Fibroblast of skin of left quadriceps (primary cell): ENCODE measurements at places on chromosomes 7 and 10.
A peak's percentile ranks its signal among the peaks of the same experiment; 100 is the strongest.

DNA sequence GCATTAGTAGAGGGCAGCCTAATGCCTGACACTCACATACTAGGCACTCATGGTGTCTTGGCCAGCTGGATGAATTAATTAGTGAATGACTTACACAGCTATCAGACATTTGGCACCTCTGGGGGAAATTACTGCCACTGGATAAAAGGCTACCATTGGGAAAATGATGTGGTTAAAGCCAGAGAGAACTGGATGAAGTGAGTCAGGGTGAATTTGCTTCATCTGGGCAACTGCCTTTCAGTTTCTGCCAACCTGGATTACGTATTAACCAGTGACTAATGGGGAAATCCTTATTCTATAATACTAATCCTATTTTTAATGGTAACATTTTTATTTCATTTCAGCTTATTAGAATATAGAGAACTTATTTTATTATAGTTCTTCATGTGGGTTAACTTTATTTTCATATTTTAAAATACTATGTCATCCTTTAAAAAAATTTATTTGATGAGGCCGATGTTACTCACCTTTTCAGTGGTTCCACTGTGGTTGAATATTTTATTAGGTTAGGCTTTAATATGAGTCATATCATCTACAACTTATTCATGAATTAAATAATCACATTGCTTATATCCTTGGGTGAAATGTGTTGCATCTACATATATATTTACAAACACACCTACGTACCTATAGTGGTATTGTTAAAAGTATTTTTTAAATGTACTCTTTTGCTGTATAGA lies 85.6 kb upstream of the CAPZA2 start:
- no peak for DNase-seq

- DNase-seq, result no peak
Measured at GRCh38 chr7:42457663-42458062, 220.7 kb upstream of the GLI3 start.

GRCh38 chr10:77644557-77645243 lies 7.1 kb upstream of the KCNMA1 start:
- DNase-seq, result no peak

- DNase-seq, result no peak
Measured at GRCh38 chr7:85201209-85201608, 14.4 kb upstream of the SEMA3D start.

DNA sequence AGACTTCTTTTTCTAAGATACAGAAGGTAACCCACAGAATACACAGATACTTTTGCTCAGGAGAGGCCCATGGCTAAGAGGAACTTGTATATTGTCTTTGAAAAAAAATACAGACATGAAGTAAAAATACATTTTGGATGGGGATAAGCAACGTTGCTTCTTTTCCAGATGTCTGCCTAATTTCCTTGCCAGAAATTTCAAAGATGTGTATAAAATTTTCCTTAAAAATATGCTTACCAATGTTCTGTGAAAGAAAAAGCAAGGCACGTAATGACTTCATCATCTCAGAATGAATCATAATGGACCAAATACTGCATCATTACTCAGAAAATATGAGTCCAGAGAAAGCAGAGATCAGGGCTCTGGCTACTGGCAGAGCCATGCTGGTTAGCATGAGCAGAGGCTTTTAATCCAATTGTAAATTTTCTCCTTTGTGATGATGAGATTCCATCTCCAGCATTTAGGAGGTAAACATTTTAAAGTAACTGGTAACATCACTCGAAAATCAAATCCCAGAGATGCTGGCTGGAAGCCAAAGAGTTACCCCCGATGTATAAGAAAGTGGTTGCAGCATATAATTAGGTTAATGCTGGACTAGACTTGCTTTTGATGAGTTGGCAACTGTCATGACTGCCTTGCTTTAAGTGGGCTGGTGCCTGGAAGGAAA lies 272.5 kb downstream of the SEMA3A start:
- peak; percentile 20 for DNase-seq

DNA sequence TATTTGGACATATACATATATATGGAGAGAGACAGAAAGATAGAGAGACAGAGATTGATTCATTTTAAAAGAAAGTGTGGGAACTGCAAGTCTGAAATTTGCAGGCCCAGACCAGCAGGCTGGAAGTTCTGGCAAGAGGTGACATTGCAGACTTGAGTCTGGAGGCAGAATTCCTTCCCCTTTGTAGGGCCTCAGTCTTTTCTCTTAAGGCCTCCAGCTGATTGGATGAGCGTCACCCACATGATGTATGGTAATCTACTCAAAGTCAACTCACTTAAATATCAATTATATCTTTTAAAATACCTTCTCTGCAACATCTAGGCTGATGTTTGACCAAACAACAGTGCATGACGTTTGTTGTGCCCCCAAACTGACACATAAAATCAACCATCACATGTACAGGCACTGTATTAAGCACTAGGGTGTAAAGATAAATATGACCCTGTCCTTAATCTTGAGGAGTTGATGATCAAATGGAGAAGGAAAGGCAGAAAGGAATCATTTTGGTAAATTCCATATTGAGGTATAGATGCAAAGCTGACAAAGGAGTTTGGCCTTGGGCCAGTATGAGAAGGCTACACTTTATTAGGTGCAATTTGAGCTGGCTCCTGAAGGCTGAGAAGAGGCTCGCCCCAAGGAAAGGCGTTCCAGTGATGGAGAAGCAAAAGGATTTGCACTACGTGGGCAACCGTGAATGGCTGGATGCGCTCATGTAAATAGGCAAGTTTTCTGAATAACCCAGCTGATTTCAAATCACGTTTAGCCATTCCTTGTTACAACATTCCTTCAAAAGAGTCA lies 52.6 kb downstream of the BPGM start:
- DNase-seq, result no peak

DNA sequence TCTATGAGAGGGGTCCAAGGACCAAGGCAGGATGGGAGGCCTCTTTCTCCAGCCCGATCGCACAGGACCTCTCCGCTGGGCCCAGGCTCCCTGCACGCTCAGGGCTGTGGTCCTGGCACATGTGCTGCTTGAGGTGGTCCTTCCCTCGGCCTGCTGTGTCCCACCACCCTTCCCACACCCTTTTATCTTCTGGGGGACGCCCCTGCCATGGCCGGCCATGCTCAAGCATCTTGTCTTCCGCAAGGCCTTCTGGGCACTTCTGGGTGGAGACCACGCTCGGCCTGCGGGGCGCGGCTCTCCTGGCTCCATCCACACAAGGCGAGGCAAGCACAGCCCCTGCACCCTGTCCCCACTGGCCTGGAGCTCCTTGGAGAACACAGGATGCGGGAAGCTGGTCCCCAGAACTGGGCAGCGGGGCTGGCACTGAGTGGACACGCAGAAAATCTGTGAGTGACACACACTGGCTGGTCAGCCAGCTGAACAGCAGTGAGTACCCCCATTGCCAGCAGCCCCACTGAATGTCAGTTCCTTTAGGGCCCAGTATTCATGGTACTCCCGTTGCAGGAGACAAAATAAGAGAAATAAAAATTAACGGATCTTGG lies 115.9 kb downstream of the TCERG1L start:
- no peak for DNase-seq
